ENCODE measurements at places on chromosomes 11 and 22.
A peak's percentile ranks its signal among the peaks of the same experiment; 100 is the strongest.

DNA sequence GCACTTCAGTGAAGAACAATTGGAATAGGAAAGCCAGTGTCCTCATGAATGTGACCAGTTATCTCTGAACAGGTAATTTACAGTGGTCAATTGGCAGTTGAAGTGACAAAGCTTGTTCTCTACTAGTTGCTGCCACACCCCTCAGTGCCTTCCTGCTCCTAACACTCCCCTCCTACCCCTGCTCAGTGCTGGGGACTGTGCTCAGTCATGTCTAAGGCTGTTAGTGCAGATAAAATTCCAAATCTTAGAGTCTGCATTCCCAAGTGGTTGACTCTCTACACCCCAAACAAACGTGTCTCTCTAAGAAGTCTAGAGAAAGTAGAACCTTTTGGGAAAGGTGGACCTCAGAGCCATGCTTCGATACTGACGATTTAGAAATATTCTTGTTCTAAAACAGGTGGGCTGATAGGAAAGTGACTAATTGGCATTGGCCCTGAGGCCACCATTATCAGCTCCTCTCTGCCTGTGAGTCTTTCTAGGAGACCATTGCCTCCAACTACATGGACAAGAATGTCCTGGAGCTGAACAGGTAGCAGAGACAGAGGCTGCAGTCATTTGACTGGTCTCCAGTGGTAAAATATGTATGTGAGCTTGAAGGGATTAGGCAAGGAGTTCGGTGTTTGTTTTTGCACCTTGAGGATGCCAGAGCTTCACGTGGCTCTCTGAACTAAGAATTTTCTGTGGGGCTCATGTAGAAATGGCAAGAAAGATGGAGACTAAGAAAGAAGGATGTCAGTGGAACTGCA lies 22.1 kb upstream of the NNMT start:
- no peaks in the 10 kb centered on the region for H3K4me1 ChIP-seq
- no peaks in the 10 kb centered on the region for H3K27me3 ChIP-seq
- DNase-seq, result no peak

GRCh38 chr22:39416319-39416718 lies 16.7 kb downstream of the TAB1 start:
- peaks cover 60% of the 10 kb centered on the region for H3K36me3 ChIP-seq
- H3K4me3 ChIP-seq, result no peak overlapping the region
- H3K27ac ChIP-seq, result no peak overlapping the region
- H3K4me1 ChIP-seq, result peaks cover 9% of the 10 kb centered on the region

GRCh38 chr11:16956538-16957153 lies 57.6 kb downstream of the PLEKHA7 start:
- no peaks in the 10 kb centered on the region for H3K36me3 ChIP-seq
- no peaks in the 10 kb centered on the region for H3K27me3 ChIP-seq
- DNase-seq, result no peak
- H3K27ac ChIP-seq, result no peak overlapping the region
- H3K4me3 ChIP-seq, result no peak overlapping the region

- no peaks in the 10 kb centered on the region for H3K36me3 ChIP-seq
- peaks cover 10% of the 10 kb centered on the region for H3K4me1 ChIP-seq
- DNase-seq, result no peak
- no peak overlapping the region for H3K27ac ChIP-seq
- no peak overlapping the region for H3K4me3 ChIP-seq
Observed at GRCh38 chr11:126890561-126890960, 110.0 kb downstream of the KIRREL3 start.

- H3K27me3 ChIP-seq, result no peaks in the 10 kb centered on the region
- H3K27ac ChIP-seq, result no peak overlapping the region
- H3K4me1 ChIP-seq, result no peaks in the 10 kb centered on the region
- H3K36me3 ChIP-seq, result no peaks in the 10 kb centered on the region
- no peak overlapping the region for H3K4me3 ChIP-seq
Observed at GRCh38 chr11:25576320-25576719, 755.6 kb upstream of the ANO3 start.

DNA sequence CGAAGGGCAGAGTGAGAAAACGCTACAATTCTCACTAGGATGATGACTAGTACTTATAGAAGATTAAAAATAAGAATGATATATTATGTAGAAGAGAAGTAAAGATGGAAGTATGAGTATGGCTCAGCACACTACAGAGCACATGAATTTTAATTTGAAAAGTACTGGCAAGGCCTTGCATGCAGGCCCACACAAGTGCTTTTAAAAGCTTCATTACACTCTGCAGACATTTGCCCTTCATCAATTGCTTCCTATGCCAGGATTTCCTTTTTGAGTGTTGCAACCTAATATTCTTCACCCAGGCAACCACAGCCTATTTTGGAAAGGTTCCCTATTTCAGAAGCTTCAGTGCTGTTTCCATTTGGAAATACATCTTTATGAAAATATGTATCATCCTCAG lies 81.1 kb downstream of the LARGE2 start:
- DNase-seq, result no peak
- no peak overlapping the region for H3K27ac ChIP-seq
- H3K27me3 ChIP-seq, result no peaks in the 10 kb centered on the region
- H3K4me3 ChIP-seq, result no peak overlapping the region

DNA sequence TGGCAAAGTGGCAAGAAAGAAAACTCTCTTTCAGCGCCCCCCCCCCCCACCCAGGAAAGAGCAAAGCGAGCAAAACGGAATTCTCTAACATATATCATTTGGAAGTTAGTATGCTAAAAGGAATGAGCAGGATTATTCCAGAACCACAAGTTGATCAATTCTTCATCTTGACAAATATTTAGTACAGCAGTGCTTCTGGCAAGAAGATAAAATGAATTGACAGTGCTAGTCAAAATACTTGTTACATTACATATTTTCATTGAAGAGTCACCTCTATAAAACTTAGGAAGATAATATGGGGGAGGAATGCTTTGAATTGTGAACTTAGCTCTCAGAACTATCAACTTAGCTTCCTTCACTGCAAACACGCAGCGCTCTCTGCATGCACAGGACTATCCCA lies 377.4 kb downstream of the DYNC2H1 start:
- H3K4me1 ChIP-seq, result no peaks in the 10 kb centered on the region
- no peaks in the 10 kb centered on the region for H3K27me3 ChIP-seq
- no peak overlapping the region for H3K27ac ChIP-seq
- DNase-seq, result no peak
- H3K36me3 ChIP-seq, result no peaks in the 10 kb centered on the region

- H3K36me3 ChIP-seq, result no peaks in the 10 kb centered on the region
- H3K27me3 ChIP-seq, result no peaks in the 10 kb centered on the region
- H3K4me1 ChIP-seq, result no peaks in the 10 kb centered on the region
- H3K4me3 ChIP-seq, result no peak overlapping the region
- H3K27ac ChIP-seq, result no peak overlapping the region
Observed at GRCh38 chr11:15923183-15923582, 433.2 kb downstream of the SOX6 start.

GRCh38 chr11:19628018-19628417 lies 84.6 kb upstream of the NAV2 start:
- no peaks in the 10 kb centered on the region for H3K27me3 ChIP-seq
- H3K4me3 ChIP-seq, result no peak overlapping the region
- DNase-seq, result no peak
- H3K36me3 ChIP-seq, result no peaks in the 10 kb centered on the region

DNA sequence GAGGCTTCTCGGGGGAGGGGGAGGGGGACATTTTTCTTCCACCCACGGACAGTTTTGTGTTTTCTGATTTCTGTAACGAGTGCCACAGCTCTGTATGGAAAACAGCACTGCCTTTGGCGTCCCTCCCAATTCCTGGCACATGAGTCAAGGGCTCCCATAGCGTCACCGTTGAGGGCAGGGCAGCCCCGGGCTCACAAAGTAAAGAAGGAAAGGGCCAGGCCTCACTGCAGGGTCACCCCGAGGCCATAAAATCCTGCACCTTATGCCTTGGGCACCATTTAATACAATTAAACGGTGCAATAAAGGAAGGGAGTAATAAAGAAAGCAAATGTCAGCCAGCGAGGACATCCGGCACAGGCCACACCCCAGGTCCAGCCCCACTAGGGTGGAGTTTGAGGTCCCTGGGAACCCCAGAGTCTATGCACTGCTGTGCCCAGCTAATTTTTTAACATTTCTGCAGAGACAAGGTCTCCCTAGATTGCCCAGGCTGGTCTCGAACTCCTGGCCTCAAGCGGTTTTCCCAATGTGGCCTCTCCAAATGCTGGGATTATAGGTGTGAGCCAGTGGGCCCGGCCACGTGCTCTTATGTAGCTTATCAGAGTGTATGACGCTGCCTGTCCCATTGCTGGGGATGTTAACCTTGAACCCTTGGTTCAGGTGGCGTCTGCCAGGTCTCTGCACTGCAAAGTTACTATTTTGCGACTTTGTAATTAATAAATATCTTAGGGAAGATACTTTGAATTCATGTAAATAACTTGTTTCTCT lies 13.6 kb upstream of the MUC2 start:
- no peaks in the 10 kb centered on the region for H3K27me3 ChIP-seq
- H3K4me3 ChIP-seq, result no peak overlapping the region
- peak; percentile 63 for DNase-seq
- no peaks in the 10 kb centered on the region for H3K36me3 ChIP-seq
- H3K27ac ChIP-seq, result no peak overlapping the region
- no peaks in the 10 kb centered on the region for H3K4me1 ChIP-seq

- H3K4me3 ChIP-seq, result no peak overlapping the region
- DNase-seq, result no peak
- H3K4me1 ChIP-seq, result peaks cover 46% of the 10 kb centered on the region
- peak overlapping the region; percentile 26 for H3K27ac ChIP-seq
Observed at GRCh38 chr22:46041642-46042041, 64.7 kb upstream of the WNT7B start.

GRCh38 chr11:115659061-115659963 lies 155.1 kb upstream of the CADM1 start:
- H3K27ac ChIP-seq, result no peak overlapping the region
- H3K4me1 ChIP-seq, result peaks cover 12% of the 10 kb centered on the region
- H3K27me3 ChIP-seq, result peaks cover 25% of the 10 kb centered on the region

- H3K4me1 ChIP-seq, result peaks cover 19% of the 10 kb centered on the region
- no peaks in the 10 kb centered on the region for H3K27me3 ChIP-seq
- no peak overlapping the region for H3K4me3 ChIP-seq
- DNase-seq, result no peak
- peaks cover 51% of the 10 kb centered on the region for H3K36me3 ChIP-seq
Observed at GRCh38 chr22:40432625-40433024, 62.2 kb downstream of the SGSM3 start.

- H3K4me3 ChIP-seq, result no peak overlapping the region
- H3K27ac ChIP-seq, result no peak overlapping the region
- no peaks in the 10 kb centered on the region for H3K27me3 ChIP-seq
- no peaks in the 10 kb centered on the region for H3K36me3 ChIP-seq
- H3K4me1 ChIP-seq, result no peaks in the 10 kb centered on the region
- DNase-seq, result no peak
Observed at GRCh38 chr11:15234796-15235195, 120.1 kb downstream of the INSC start.

- no peaks in the 10 kb centered on the region for H3K4me1 ChIP-seq
- H3K4me3 ChIP-seq, result no peak overlapping the region
- H3K36me3 ChIP-seq, result no peaks in the 10 kb centered on the region
- no peak for DNase-seq
- H3K27me3 ChIP-seq, result no peaks in the 10 kb centered on the region
- no peak overlapping the region for H3K27ac ChIP-seq
Observed at GRCh38 chr22:35947794-35948425, 80.7 kb downstream of the RBFOX2 start.

DNA sequence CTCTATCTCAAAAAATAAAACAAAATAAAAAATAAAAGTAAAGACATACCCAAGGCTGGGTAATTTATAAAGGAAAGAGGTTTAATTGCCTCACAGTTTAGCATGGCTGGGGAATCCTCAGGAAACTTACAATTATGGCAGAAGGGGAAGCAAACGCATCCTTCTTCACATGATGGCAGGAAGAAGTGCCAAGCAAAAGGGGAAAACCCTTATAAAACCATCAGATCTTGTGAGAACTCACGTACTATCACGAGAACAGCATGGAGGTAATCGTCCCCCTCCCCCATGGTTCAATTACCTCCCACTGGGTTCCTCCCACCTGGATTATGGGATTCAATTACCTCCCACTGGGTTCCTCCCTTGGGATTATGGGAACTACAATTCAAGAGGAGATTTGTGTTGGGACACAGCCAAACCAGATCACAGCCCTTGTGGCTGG lies 8.3 kb upstream of the SSTR3 start:
- H3K27me3 ChIP-seq, result peaks cover 5% of the 10 kb centered on the region
- no peaks in the 10 kb centered on the region for H3K36me3 ChIP-seq
- no peak overlapping the region for H3K27ac ChIP-seq
- H3K4me3 ChIP-seq, result no peak overlapping the region
- no peaks in the 10 kb centered on the region for H3K4me1 ChIP-seq

DNA sequence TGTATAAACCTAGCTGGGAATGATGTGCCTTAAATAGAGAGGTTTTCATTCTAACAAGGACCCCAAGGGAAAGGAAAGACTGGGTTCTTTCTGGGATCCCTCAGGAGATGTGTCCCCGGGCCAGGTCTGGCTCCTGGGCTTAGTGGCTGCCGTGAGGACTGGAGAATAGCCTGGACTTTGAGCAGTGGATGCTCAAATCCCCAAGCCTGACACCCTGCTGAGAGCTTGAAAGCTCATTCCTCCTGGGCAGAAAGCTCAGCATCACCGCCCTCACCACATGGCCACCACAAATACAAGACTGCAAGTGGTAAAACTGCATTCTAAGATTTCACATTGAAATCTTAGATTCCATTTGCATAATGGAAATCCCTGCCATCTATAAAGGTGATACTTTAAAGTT lies 79.4 kb upstream of the NARS2 start:
- H3K27ac ChIP-seq, result no peak overlapping the region
- no peak overlapping the region for H3K4me3 ChIP-seq
- no peak for DNase-seq
- no peaks in the 10 kb centered on the region for H3K27me3 ChIP-seq
- no peaks in the 10 kb centered on the region for H3K4me1 ChIP-seq
- no peaks in the 10 kb centered on the region for H3K36me3 ChIP-seq

GRCh38 chr11:17734986-17735817 lies 621 bp downstream of the KCNC1 start:
- H3K4me3 ChIP-seq, result peak overlapping the region; percentile 21
- peaks cover 3% of the 10 kb centered on the region for H3K4me1 ChIP-seq
- no peaks in the 10 kb centered on the region for H3K36me3 ChIP-seq
- DNase-seq, result peak; percentile 84
- H3K27me3 ChIP-seq, result peaks cover 67% of the 10 kb centered on the region

DNA sequence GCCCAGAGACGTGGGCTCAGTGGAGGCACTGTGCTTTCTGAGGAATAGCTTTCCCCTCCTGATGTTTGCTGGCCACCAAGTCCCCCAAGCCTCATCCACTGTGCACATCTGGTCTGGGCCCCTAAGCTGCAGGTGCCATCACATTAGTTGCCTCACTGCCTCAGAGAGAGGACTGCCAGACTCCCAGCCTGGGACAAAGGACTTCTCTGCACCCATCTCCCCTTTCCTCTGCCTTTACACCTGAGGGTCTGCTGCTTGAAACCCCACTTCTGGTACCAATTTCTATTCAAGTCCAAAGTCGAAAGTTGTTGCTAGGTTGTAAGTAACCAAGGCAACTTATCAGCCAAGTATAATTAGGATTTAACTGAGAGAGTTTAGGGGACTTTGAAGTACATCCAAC lies 3.7 kb upstream of the LZTR1 start:
- H3K4me1 ChIP-seq, result peaks cover 22% of the 10 kb centered on the region
- no peak overlapping the region for H3K27ac ChIP-seq
- no peaks in the 10 kb centered on the region for H3K27me3 ChIP-seq
- H3K36me3 ChIP-seq, result no peaks in the 10 kb centered on the region
- DNase-seq, result no peak
